ENCODE measurements at places on chromosomes 1 and 21. TPM values are rescaled to one million over a fixed set of nuclear protein-coding genes. Genes with fewer than 3 reads are reported as not detected.

DNA sequence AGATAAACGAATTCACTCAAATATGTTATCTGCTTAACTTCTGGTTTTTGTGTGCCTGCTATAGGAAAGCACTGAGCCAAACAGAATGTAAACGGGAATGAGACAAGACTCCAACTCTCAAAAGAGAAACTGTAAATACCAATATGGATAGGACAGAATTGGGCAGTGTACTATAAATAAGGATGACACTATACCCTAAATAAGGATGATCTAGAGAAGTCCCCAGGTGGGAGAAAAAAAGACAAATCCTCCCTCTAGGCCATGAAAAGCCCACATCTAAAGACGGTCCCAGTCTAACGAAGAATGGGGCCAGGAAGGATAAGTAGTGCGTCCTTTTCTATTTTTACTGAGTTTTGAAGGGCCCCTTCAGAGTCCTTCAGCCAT lies 1.5 kb upstream of the GABPB2 start:
- peaks cover 23% of the 10 kb centered on the region for H3K4me1 ChIP-seq
- peaks cover 14% of the 10 kb centered on the region for H3K36me3 ChIP-seq
- peak overlapping the region; percentile 100 for H3K4me3 ChIP-seq
- no peak for DNase-seq
- H3K27ac ChIP-seq: peak overlapping the region; percentile 100

GRCh38 chr1:168585191-168585590 lies 8.8 kb downstream of the XCL1 start:
- DNase-seq: no peak
- H3K27ac ChIP-seq: no peak overlapping the region
- no peaks in the 10 kb centered on the region for H3K4me1 ChIP-seq
- no peaks in the 10 kb centered on the region for H3K27me3 ChIP-seq
- no peak overlapping the region for H3K4me3 ChIP-seq

DNA sequence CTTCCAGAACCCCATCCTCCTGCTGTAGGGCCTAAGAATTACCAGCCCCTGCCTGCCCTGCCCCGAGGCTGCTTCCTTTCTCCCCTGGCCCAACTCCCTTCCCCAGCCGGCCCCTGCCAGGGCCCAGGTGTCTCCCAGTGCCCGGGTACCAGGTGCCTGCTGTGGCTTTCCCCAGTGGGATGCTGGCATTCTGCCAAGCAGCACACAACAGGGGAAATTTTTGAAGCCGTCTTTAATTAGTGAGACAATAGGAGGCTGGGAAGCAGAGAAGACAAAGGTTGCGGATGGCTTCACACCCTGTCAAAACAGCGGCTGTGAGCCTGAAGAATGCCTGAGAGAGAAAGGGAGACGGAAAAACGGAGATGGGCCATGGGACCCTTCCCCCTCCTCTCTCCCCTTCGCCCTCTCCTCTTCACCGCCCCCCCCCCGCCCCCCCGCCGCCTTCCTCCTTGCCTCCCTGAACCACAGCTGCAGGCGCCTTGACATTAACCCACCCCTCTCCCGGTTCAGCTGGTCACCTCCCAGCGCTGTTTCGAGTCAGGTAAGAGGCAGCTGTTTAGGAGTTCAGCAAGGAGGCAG lies 33.6 kb downstream of the LRRN2 start:
- no peak overlapping the region for H3K27ac ChIP-seq
- H3K4me1 ChIP-seq: peaks cover 4% of the 10 kb centered on the region
- peaks cover 5% of the 10 kb centered on the region for H3K27me3 ChIP-seq
- DNase-seq: no peak
- H3K36me3 ChIP-seq: no peaks in the 10 kb centered on the region

GRCh38 chr1:27560268-27561123 lies 43.4 kb downstream of the AHDC1 start:
- H3K4me3 ChIP-seq: no peak overlapping the region
- H3K36me3 ChIP-seq: peaks cover 1% of the 10 kb centered on the region
- no peak for DNase-seq
- no peak overlapping the region for H3K27ac ChIP-seq
- H3K4me1 ChIP-seq: peaks cover 26% of the 10 kb centered on the region

DNA sequence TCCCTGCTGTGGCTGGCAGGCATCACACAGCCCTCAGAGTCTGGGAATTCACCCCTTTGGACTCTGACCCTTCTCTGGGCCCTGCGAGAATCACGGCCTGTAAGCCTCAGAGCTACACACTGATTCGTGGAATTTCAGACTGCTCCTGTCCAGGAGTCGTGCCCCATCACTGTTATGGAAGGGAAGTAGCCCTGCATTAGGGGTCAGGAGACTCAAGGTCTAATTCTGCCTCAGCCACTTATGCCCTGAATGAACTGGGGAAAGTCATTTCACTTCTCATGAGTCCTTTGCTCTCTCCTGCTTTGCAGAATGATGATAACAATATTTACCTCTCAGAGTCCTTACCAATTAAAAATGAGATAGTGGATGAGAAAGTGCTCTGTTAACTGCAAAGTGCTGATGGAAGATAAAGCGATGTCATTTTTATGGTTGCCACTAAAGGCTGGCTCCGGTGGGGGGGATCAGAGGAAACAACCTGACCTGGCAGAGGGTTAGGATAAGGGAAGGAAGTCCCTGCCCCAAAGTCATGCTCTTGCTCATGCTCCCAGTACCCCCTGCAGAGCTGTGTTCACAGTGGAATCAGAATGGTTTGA lies 148.6 kb upstream of the CD34 start:
- H3K4me1 ChIP-seq: no peaks in the 10 kb centered on the region
- no peaks in the 10 kb centered on the region for H3K36me3 ChIP-seq
- H3K27me3 ChIP-seq: no peaks in the 10 kb centered on the region
- H3K4me3 ChIP-seq: no peak overlapping the region

- H3K36me3 ChIP-seq: no peaks in the 10 kb centered on the region
- H3K4me3 ChIP-seq: no peak overlapping the region
- no peak overlapping the region for H3K27ac ChIP-seq
- H3K27me3 ChIP-seq: no peaks in the 10 kb centered on the region
- no peaks in the 10 kb centered on the region for H3K4me1 ChIP-seq
Measured at GRCh38 chr21:27082431-27083010, 115.6 kb upstream of the ADAMTS5 start.

- H3K36me3 ChIP-seq: no peaks in the 10 kb centered on the region
- no peaks in the 10 kb centered on the region for H3K27me3 ChIP-seq
- no peak within 1 kb of the TSS for H3K4me3 ChIP-seq
- no peak within 1 kb of the TSS for H3K27ac ChIP-seq
- no peak for DNase-seq
Measured at GRCh38 chr1:228149406-228150119, at the start of gene GJC2. Gene GJC2, plus strand, starts transcription at chr1:228149930. Its CDS starts 7,829 bp downstream, at chr1:228157759.

DNA sequence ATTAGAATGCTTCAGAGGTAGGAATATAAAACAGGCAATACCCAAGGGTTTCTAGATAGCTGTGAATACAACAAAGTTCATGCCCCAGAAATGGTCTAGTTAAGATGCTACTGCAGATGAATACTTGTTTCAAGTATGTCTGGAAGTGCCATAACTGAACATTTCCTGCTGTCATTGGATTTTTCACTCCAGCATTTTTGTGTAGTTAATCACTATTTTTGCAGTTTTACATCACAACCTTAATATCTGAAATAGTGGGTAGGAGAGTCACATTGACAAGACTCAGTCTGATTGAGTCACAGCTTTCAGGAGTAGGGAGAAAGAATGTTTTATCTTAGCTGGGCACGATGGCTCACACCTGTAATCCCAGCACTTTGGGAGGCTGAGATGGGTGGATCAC lies 126.4 kb upstream of the C1orf21 start:
- H3K4me3 ChIP-seq: no peak overlapping the region
- H3K36me3 ChIP-seq: no peaks in the 10 kb centered on the region
- H3K27me3 ChIP-seq: peaks cover 26% of the 10 kb centered on the region
- no peak overlapping the region for H3K27ac ChIP-seq
- H3K4me1 ChIP-seq: no peaks in the 10 kb centered on the region
- DNase-seq: no peak

DNA sequence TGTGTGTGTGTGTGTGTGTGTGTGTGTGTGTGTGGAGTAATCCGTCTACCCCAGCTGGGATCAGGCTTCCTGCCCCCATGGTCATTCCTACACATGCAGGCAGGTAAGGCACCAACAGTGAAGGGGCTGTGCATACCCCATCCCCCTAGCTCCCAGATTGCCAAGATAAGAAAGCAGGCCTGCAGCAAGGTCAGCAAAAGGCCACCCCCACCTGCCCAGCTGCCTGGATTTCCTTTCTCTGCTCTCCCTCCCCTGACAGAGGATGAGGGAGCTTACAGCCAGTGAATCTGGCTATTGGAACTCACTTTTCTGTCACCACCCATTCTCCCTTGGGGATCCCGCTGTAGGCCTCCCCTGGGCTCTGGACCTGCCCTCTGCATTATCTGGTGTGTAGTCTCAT lies 7.9 kb downstream of the ALX3 start:
- H3K4me3 ChIP-seq: no peak overlapping the region
- no peak for DNase-seq
- peaks cover 1% of the 10 kb centered on the region for H3K4me1 ChIP-seq
- peaks cover 15% of the 10 kb centered on the region for H3K27me3 ChIP-seq
- H3K27ac ChIP-seq: no peak overlapping the region

GRCh38 chr1:234864116-234864515 lies 254.1 kb upstream of the IRF2BP2 start:
- H3K27ac ChIP-seq: no peak overlapping the region
- no peak overlapping the region for H3K4me3 ChIP-seq
- peaks cover 14% of the 10 kb centered on the region for H3K4me1 ChIP-seq

- H3K4me1 ChIP-seq: peaks cover 15% of the 10 kb centered on the region
- no peaks in the 10 kb centered on the region for H3K36me3 ChIP-seq
- H3K27me3 ChIP-seq: no peaks in the 10 kb centered on the region
- no peak overlapping the region for H3K27ac ChIP-seq
Measured at GRCh38 chr1:27858949-27859576, 13.3 kb upstream of the THEMIS2 start.

- DNase-seq: no peak
- peaks cover 53% of the 10 kb centered on the region for H3K27me3 ChIP-seq
- H3K4me1 ChIP-seq: peaks cover 3% of the 10 kb centered on the region
- H3K4me3 ChIP-seq: no peak overlapping the region
- H3K27ac ChIP-seq: no peak overlapping the region
Measured at GRCh38 chr21:39613041-39613934, 548 bp downstream of the B3GALT5 start.

GRCh38 chr1:201468844-201469644 lies at the start of gene PHLDA3:
Gene PHLDA3, minus strand, starts transcription at chr1:201469188. Its CDS starts 402 bp downstream, at chr1:201468786.
- H3K4me1 ChIP-seq: peaks cover 4% of the 10 kb centered on the region
- no peaks in the 10 kb centered on the region for H3K36me3 ChIP-seq
- H3K27me3 ChIP-seq: peaks cover 62% of the 10 kb centered on the region

- peaks cover 25% of the 10 kb centered on the region for H3K36me3 ChIP-seq
- H3K4me3 ChIP-seq: no peak overlapping the region
- no peaks in the 10 kb centered on the region for H3K27me3 ChIP-seq
- peaks cover 5% of the 10 kb centered on the region for H3K4me1 ChIP-seq
- no peak overlapping the region for H3K27ac ChIP-seq
Measured at GRCh38 chr1:25978403-25978802, 19.5 kb downstream of the PAFAH2 start.

DNA sequence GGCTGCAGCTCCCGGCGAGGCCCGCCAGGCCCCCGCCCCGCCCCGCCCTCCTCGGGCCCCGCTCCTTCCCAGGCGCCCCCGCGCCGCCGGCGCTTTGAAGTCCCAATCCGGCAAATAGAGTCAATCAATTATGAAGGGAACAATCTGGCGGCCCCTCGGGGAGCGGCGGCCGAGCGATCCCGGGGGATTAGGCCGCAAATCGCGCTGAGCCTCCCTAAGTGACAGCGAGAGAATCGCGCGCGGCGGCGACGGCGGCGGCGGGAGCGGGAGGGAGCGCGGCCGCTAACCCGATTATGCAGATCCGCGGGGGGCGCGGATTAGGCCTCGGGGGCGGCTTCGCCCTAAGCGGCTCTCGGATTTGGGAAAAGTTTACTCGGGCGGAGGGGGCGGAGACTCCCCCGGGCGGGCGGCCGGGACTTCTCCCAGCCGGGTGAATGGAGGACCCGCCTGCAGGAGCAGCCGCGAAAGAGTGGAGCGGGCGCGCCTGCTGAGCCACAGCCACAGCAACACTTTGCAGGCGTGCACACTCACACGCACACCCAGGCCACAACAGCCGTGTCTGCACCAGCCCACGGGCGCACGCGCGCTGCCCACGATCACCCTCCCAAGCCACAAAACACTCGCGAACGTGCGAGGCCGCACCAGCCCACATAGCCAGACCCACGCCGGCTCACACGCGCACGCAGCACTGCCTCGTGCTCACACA lies 23.0 kb upstream of the DMBX1 start:
- H3K4me3 ChIP-seq: peak overlapping the region; percentile 70
- no peaks in the 10 kb centered on the region for H3K36me3 ChIP-seq
- H3K27me3 ChIP-seq: peaks cover 50% of the 10 kb centered on the region
- no peak for DNase-seq
- H3K27ac ChIP-seq: no peak overlapping the region

GRCh38 chr1:182262425-182262824 lies 129.2 kb downstream of the GLUL start:
- DNase-seq: no peak
- H3K36me3 ChIP-seq: no peaks in the 10 kb centered on the region
- H3K4me1 ChIP-seq: peaks cover 26% of the 10 kb centered on the region
- no peak overlapping the region for H3K27ac ChIP-seq

DNA sequence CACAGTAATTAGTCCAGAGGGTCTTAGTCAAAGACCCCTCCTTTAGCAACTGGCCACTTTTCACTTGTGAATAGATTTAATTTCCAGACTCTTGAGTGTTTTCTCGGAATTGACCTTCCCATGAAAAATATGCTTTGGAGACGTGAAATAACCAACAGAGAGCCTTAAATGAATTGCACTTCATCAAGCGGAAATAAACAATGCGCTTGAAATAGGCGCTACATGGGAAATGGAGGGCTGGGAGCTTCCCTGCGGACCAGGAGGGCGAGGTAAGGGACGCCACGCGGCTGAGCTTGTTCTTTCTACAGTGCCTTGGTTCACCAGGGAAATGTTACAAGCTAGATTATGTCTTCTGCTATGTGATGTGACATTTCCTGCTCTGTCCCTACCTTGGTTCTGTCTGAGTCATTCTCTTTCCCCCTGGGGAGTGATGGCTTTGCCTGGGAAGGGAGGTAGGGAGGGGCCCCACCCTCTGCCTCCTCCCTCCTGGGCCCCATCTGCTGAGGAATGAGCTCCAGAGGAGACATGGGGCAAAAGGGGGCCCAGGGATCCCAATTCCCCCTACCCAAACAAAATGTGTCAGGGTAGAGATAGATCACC lies 619.3 kb downstream of the PTPRU start:
- H3K4me3 ChIP-seq: no peak overlapping the region
- H3K36me3 ChIP-seq: peaks cover 2% of the 10 kb centered on the region
- no peak for DNase-seq
- H3K27ac ChIP-seq: no peak overlapping the region
- H3K27me3 ChIP-seq: peaks cover 27% of the 10 kb centered on the region

- no peaks in the 10 kb centered on the region for H3K4me1 ChIP-seq
- H3K4me3 ChIP-seq: no peak overlapping the region
- DNase-seq: no peak
- H3K27ac ChIP-seq: no peak overlapping the region
- no peaks in the 10 kb centered on the region for H3K27me3 ChIP-seq
- H3K36me3 ChIP-seq: no peaks in the 10 kb centered on the region
Measured at GRCh38 chr1:80973101-80973500, 827.6 kb upstream of the ADGRL2 start.

Gene SH3GLB1
- 49.7 TPM for total RNA-seq

Gene CD52
- 263 TPM for total RNA-seq

Gene PLPPR5
- not detected for total RNA-seq

Gene SPTA1
- total RNA-seq: not detected

Gene SPSB1
- total RNA-seq: 0.37 TPM

Gene PDZK1IP1
- not detected for total RNA-seq

Gene NID1
- total RNA-seq: 0.10 TPM

Gene ASTN1
- total RNA-seq: not detected

Gene KANK4
- total RNA-seq: not detected

Gene CRB1
- not detected for total RNA-seq

Gene CLK2
- 65.9 TPM for total RNA-seq

Gene KIRREL1
- total RNA-seq: 0.10 TPM

Gene KRTAP21-2
- not detected for total RNA-seq

Gene FUCA1
- 5.1 TPM for total RNA-seq

Gene MCOLN2
- total RNA-seq: 20.4 TPM

Gene TCEA3
- total RNA-seq: 7.4 TPM

Measured in activated naive CD8-positive, alpha-beta T cell treated with anti-CD3 and anti-CD28 coated beads for 36 hours (primary cell).